T-cell (primary cell): ENCODE measurements at places on chromosomes 11 and 22.

DNA sequence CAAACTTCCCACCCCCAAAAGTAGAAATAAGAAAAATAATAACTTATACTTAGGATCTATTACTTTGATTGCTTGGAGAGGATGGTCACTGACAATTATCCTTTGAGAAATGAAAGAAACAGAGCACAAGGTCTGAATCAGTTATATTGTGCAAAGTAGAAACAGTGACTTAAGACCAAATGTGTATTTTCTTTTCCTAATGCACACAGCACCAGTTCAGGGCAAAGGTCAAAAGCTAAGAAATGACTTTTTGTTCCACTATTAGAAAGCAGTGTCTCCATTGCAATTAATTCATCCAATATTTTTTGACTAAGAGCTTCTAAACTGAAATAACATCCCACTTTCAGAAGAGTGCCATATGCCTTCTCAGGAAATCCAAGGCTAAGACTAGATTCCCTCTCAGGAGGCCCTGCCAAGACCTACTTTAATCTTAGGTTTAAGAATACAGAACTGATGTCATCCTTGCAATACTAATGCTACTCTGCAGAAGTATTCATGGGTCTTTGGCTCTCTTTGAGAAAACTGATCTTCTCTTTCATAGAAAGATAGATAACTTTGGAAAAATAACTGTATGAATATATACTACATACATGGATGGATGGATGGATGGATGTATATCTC, 147.0 kb downstream of the APOL5 start:
- DNase-seq: no peak

GRCh38 chr11:18752502-18752901, 26.5 kb upstream of the IGSF22 start:
- no peak for DNase-seq

DNA sequence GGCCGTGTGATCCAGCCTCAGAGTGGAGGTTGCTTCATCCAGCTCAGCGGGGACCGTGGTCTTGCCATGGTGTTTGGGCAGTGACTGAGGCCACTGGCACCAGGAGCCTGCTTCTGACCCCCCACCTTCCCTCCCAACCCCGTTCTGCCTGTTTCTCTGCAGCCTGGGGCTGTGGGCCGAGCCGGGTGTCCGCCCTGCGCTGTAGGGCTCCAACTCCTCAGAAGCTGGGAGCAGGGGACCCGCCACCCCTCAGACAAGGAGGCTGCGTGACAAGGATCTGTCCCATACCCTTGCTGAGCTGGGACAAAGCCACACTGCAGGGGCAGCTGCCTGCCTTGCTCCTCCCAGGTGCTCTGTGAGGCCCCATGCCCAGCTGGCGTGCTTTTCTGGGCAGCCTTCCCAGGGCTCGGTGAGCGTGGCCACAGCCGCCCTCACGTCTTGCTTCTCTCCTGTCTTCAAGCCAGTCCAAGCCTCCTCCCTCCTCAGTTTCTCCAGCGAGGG, 11.7 kb upstream of the ARFGAP3 start:
- no peak for DNase-seq

DNA sequence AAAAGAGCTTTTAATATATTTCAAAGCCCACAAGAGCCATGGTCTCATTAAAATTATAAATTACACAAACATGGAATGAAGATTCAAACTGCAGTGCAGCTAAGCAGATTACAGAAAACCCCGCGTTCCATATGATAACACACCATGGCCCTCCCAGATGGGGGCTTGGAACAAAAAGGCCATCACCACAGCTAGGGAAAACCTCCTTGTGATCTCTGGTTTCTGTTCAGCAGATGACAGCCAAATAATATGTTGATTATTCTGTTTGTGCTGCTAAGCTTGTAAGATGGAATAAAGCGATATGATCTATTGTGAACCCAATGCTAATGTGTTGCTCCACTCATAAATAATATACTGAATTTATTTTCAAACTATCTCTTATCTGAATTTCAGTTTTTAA, 28.5 kb downstream of the IMMP1L start:
- DNase-seq: no peak

GRCh38 chr11:94469416-94469815, 24.2 kb downstream of the MRE11 start:
- no peak for DNase-seq

DNA sequence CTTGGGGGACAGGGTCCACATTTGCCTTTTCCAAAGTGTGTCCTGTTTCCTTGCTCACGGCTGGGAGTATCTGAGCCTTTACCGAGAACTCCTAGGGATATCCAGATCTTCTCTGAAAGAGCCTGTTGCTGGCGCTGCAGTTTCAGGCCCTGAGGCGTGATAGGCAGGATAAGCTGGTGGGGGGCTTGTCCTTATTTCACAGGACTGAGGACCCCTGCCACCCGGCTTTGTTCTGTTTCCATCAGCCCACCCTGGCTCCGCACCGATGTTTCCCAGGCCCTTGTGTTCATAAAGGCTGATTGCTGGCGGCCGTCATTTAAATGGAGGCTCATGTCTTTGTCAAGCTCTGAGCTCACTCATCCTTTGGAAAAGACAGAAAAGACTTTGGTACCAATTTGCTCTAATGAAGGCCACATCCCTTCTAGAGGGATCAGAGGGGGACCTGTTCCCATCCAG, 9.4 kb upstream of the NPTXR start:
- DNase-seq: no peak

GRCh38 chr11:129117595-129118350, 74.4 kb downstream of the ARHGAP32 start:
- no peak for DNase-seq

GRCh38 chr11:74683279-74683871, 47.9 kb downstream of the CHRDL2 start:
- DNase-seq: no peak

DNA sequence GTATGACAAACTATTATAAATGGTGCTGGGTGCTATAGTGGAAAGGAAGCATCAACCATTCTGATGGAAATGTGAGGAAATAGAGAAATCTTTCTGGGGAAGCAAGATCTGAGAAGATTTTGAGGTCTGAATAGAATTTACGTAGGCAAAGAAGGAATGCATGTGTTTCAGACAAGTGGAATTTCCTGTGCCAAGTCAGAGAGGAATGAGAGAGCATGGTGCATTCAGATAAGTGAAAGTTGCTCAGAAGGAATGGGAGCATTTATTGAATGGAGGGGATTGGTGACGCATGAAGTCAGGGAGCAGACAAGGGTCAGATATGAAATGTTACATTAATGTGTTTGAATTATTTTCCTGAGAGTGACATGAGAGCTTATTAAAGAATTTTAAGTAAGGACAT, 725.5 kb downstream of the METTL15 start:
- DNase-seq: no peak

- DNase-seq: no peak
Measured at GRCh38 chr11:33178443-33179180, 17.3 kb upstream of the CSTF3 start.

GRCh38 chr11:119424775-119425174, 1.8 kb upstream of the THY1 start:
- no peak for DNase-seq

DNA sequence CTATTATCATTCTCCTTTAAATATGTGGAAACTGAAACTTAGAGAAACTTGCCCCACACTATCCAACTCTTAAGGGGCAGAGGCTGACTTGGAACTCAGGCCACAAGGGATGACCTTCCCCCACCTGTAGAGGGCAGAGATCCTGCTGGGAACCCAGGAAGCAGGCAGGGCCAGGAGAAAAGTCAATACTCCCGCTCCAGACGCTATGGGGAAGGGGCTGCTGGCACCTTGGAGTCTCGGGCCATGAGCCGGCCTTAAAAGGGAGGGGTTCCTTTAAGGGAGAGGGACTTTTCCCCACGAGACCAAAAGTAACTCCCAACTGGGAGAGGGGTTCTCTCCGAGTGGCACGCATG, 620 bp upstream of the ANO5 start:
- no peak for DNase-seq

DNA sequence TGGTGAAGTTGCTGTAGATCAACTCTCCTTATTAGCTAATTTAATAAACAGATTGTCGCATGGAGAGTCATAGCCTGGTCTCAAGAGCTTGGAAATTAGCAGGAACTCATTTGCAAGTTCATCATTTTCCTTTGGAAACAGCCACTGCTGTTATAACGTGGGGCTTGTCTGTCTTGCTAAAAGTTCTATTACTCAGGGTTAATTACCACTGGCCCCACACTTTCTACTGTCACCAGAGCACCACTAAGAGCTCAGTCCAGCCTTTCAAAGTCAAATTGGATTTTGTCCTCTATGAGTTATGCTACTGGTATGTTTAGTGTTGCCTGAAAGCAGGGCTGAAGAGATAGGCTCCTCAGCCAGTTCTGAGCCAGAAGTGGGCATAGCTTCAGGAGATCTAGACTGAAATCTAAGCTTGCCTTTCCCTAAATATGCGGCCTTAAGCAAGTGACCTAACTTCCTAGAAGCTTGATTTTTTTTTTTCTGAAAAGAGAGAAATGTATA, 292.2 kb downstream of the INSC start:
- no peak for DNase-seq

DNA sequence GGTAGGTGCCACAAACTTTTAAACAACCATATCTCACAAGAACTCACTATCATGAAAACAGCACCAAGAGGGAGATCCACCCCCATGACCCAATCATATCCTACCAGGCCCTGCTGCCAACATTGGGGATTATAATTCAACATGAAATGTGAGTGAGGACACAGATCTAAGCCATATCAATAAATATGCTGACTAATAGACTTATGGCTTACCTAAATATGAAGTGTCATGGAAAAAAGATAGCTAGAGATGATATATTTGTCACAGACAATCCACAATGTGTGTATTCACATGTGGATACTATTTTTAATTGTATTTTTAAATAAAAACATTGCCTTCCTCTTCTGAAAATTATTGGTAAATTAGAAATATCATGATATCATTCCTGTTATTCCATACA, 38.2 kb upstream of the RAB38 start:
- DNase-seq: no peak

GRCh38 chr11:39817241-39817640, 1642.2 kb downstream of the LRRC4C start:
- DNase-seq: no peak

- DNase-seq: peak; percentile 29
Measured at GRCh38 chr22:41619979-41620588, 759 bp downstream of the DESI1 start.

GRCh38 chr11:60834742-60835533, 7.0 kb upstream of the CCDC86 start:
- no peak for DNase-seq
